Progenitor cell of endocrine pancreas (in vitro differentiated cells): ENCODE measurements at places on chromosomes 12 and 14.

DNA sequence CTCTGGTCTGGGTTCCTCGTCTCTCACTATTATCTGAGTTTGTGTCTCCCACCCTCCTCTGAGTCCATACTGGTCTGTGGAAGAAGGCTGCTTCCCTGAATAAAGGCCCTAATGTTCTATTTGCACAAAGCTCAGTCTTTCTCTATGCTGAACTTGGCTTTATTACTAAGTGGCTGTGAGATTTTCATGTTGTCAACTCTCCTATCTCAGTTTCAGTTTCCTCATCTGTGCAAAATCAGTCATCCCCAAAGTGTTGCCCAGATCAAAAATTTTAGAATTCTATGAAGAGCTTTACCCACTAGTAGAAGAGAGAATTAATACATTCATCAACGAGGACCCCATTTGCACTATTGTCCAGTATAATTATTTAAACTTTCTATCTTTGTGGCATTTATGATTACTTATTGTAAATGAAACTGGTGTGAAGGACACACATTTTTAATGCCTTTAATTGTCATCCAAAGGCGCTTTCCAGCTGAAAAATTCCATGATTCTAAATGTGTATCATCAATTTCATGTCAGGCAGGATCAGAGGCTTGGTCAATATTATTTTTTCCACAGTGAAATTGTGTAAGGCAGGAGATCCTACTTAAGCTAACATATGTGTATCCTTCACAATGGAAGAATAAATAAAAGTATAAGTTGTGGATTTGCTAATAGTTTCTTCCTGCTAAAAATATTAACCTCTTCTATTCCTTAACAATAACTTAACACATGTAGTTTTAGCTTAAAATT lies 79.1 kb upstream of the EEA1 start:
- no peak for DNase-seq

DNA sequence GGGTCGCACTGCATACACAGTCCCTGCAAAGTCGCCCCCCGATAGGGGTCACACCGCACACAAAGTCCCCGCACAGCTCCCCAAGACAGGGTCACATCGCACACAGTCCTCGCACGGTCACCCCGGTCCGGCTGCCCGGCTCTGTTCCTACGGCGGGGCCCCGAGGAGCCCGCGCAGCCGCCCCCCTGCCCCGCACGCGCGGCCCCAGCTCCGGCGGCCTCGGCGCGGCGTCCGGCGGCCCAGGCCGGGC lies 300 bp downstream of the SSH1 start:
- DNase-seq = no peak

DNA sequence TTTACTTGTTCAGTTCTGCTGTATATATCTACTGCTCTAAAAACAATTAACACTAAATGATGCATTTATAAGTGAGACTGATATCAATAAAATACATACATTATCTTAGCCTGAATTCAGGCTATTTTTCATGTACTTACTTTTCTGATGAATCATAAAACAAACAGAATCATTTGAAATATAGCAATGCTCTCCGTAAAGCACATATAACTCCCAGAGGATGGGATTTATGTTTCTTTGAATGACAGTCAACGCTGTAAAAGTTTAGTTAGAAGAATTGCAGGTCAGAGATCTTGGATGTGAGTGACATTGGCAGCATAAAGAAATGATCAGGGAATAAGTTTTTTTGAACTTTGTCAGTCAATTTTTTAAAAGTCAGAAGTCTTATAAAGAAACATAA lies 740.2 kb upstream of the NOVA1 start:
- no peak for DNase-seq

GRCh38 chr14:94893411-94894160 lies 123.7 kb upstream of the GSC start:
- no peak for DNase-seq

DNA sequence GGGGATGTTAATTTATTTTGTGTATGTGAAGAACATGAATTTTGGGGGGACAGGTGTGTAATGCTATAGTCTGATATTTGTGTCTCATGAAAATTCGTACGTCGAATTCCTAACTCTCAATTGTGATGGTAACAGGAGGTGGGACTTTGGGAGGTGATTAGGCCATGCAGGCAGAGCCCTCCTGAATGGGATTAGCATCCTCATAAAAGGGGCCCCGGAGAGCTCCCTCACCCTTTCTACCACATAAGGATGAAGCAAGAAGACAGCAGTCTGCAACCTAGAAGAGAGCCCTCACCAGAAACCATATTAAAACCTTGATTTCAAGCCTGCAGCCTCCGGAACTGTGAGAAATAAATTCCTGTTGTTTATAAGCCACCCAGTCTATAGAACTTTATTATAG lies 165.4 kb downstream of the MDGA2 start:
- no peak for DNase-seq

- no peak for DNase-seq
Observed at GRCh38 chr12:68469113-68469512, 137.0 kb upstream of the MDM1 start.

GRCh38 chr14:27015065-27015464 lies 417.2 kb upstream of the NOVA1 start:
- no peak for DNase-seq

DNA sequence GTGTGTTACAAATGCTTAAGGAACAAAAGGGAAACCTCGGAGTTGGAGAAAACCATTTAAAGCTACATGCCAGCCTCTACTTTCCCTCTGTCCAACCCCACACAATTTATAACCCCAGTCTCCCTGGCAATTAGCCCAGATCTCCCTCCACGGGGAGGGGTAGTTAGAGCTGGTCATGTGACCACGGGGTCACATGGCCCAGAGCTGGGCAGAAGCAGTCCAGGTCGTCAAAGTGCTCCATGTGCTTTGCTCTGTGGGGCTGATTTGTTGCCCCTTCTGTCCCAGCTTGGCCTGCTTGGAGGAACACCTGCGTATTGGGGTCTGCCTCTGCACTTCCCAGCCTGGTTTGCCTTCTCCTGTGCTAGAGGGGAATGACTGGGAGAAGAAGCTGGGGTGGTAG lies 219.1 kb downstream of the RBM19 start:
- DNase-seq = no peak

GRCh38 chr14:100504372-100505078 lies 82.7 kb downstream of the BEGAIN start:
- no peak for DNase-seq

- no peak for DNase-seq
Observed at GRCh38 chr14:34055157-34055950, 104.5 kb upstream of the EGLN3 start.

GRCh38 chr12:12807970-12808702 lies 5.0 kb upstream of the DDX47 start:
- no peak for DNase-seq

DNA sequence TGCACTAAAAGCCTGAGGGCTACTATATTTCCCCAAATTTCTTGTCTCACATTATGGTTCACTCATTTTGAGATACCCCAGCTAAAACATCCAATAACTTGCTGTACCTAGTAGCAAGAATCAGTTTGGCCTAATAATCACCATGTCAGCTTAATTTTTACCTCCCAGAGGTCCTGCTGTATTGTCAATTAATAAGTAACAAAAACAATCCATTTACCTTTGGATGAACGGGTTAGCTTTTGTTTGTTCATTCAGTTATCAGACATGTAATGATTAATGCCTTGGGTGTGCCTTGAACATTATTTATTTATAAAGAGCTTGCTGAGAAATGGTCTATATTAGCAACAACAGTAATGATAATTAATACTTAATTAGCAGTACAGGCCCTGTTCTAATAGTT lies 57.0 kb downstream of the MON2 start:
- no peak for DNase-seq

GRCh38 chr14:71597287-71597920 lies 334.8 kb upstream of the RGS6 start:
- DNase-seq = no peak
